ENCODE measurements at places on chromosomes 12 and 14.
A peak's percentile ranks its signal among the peaks of the same experiment; 100 is the strongest.

DNA sequence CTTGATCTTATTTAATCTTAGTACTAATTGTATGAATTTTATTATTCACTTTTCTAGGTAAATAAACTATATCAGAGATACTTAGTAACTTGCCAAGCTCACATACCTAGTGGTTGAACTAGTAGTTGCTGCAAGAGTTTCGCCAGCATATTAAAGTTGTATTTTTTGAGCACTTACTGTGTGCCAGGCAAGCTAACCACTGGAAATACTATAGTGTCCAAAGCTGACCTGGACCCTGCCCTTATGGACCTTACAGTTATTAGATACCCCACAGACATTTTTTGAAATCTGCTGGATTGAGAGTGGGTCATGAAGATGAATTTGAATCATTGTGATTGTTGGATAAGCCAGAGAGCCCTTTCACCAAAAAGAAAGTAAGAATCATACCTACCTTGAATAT is 125.0 kb downstream of the RAD51B start:
- DNase-seq: no peak

GRCh38 chr12:116459011-116459875 is 99.9 kb upstream of the MAP1LC3B2 start:
- DNase-seq: no peak

- no peak for DNase-seq
Measured at GRCh38 chr12:123763093-123763492, 992 bp downstream of the DNAH10 start.

GRCh38 chr12:127964717-127965116 is 302.3 kb upstream of the TMEM132C start:
- DNase-seq: no peak

DNA sequence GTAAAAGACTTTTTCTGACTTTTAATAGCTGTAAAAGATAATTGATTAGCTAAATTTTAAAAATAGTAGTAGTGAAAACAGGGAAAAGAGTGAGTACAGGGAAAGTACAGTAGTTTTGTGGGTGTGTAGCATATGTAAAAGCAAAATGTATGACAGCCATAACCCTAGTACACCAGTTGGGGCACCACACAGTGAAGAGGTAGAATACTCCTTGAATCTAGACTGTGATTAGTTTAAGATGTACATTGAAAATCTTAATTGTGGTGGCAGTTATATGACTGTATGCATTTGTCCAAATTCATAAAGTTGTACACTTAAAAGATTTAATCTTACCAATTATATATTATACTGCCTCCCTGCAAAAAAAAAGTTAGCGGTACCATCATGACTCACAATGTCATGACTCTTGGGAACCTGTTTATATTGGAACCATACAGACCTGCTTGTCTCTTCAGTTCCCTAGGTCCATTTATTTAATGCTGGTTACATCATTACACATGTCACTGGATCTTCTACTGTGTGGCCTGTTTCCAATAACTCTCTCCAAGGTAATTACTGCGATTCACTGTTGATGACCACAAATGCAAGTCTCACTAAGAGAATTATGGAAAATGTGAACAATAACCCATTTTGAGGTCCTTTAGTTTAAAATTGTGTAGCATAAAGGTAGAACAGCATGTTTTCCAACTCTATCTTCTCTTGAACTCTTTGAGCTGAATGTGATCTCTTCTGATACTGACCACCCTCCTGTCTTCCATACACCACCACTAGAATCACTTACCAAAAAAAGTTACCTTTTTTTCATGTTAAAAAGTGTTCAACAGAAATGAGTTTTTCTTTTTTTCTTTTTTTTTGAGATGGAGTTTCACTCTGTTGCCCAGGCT is 264.2 kb upstream of the AMIGO2 start:
- no peak for DNase-seq

- peak; percentile 9 for DNase-seq
Measured at GRCh38 chr14:103624860-103625259, 4.2 kb upstream of the KLC1 start.

- no peak for DNase-seq
Measured at GRCh38 chr12:104280717-104281458, 22.7 kb upstream of the EID3 start.

GRCh38 chr12:50839042-50839441 is 3.7 kb upstream of the TMPRSS12 start:
- DNase-seq: no peak

DNA sequence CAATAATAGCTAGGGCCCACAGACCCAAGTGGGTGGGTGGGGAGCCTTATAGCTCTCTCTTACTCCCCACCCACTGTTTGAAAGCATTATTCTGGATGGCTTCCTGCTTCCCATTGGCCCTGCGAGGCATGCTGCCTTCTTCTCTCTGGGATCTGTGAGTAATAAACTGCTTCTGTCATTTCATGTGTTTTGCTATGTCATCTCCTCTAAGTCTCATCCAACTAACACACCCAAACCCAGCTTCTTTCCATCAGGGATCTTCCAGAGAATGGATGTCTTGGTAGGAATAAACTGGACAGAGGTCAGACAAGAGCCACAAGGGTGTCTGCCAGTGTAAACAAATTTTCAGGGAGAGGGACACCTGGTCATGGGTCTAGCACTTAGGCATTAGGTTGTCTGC is 66.4 kb upstream of the BDKRB2 start:
- DNase-seq: no peak

GRCh38 chr14:77279719-77280118 is 8.7 kb upstream of the NGB start:
- no peak for DNase-seq

GRCh38 chr12:91205811-91206210 is 23.2 kb upstream of the DCN start:
- DNase-seq: no peak

GRCh38 chr14:106790189-106791036 is 1264.0 kb downstream of the TMEM121 start:
- DNase-seq: peak; percentile 62

GRCh38 chr12:62914443-62915203 is 20.3 kb downstream of the PPM1H start:
- DNase-seq: no peak

DNA sequence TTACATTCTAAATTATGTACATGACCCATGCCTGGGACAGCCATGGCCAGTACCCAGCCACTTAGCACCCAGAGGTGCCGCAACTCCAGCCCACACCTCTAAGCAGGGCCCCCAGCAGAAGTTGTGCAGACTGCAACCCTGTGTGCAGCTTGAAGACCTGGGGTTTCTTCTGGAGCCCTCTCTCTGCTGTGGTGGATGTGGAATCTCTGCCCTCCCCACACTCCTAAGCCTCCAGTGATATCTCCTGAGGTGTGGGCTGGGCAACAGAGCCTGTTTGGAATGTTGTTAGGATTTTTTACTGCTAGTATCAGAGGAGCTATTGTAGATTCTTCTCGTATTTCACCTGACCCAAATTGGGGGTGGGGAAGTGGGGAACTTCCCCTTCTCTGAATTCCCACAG is 59.4 kb upstream of the TUNAR start:
- DNase-seq: no peak

DNA sequence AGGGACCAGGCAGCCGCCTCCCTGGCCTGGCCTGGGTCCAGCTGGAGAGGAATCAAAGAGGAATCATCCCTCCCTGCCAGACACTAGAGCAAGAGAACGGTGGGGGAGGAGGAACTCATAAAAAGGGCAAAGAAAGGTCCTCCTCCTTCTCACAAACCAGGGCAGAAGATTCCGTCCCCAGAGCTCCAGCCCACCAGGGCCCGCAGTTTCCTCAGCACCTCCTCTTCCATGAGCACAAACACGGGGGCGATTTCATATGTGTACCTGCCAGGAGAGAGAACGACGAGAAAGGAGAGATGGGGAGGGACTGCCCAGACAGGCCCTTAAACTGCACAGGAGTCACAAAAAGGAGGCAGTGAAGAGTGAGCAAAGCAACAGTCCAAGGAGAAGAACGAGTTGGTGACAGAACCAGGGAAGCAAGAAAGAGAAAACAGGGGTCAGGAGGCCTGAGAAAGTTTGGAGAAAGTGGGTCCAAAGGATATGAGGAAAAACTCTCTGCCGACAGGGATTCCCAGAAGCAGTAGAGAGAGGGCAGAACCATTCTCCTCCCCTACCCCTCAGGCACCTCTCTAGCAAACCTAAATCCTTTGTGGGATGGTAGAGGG is 8.7 kb upstream of the ZNF740 start:
- DNase-seq: no peak

DNA sequence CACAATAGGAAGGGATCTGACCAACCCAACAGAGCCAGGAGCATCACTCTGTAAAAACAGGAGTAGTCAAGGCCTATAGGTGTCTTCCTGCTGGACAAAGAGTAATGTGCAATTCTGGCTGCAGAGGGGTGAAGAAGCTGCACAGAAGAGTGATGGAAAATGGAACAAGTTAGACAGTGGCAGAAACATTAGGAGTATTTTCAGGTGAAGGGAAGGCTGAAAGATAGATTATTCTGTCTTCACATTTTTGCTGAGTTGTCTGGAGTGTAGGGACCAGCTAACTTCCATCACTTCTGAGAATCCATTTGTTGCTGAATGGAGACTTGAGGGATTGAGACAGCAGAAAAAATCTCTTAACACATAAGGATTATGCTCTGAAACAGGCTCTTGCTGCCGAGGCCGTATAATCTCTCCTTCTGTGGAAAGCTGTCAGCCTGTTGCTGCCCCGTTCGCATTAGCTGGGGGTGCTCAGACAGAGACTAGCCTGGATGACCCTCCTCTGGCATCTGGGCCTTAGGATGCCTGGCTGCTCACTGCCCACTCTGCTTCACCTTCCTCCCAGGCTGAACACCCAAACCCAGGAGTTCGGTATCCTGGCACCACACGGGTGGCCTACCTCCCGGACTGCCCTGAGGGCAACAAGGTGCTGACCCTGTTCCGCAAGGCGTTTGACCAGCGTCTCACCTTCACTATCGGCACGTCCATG is 3.1 kb upstream of the ARHGEF25 start:
- DNase-seq: no peak

GRCh38 chr12:75606151-75606550 is 94.7 kb upstream of the KRR1 start:
- no peak for DNase-seq

Measured in stimulated activated CD4-positive, alpha-beta T cell treated with anti-CD3 and anti-CD28 coated beads, Interleukin-4, amount 100 ng/mL, for 4 hours (primary cell).